Hepatocyte (in vitro differentiated cells): ENCODE measurements at places on chromosomes 11 and 22. TPM values are rescaled to one million over a fixed set of nuclear protein-coding genes. Genes with fewer than 3 reads are reported as not detected.
A peak's percentile ranks its signal among the peaks of the same experiment; 100 is the strongest.

The CNTF gene
- total RNA-seq, result 3.1 and 3.6 TPM in 2 replicates

The UEVLD gene
- total RNA-seq, result 26.0 and 33.0 TPM in 2 replicates

The OR51S1 gene
- not detected in 2 replicates for total RNA-seq

DNA sequence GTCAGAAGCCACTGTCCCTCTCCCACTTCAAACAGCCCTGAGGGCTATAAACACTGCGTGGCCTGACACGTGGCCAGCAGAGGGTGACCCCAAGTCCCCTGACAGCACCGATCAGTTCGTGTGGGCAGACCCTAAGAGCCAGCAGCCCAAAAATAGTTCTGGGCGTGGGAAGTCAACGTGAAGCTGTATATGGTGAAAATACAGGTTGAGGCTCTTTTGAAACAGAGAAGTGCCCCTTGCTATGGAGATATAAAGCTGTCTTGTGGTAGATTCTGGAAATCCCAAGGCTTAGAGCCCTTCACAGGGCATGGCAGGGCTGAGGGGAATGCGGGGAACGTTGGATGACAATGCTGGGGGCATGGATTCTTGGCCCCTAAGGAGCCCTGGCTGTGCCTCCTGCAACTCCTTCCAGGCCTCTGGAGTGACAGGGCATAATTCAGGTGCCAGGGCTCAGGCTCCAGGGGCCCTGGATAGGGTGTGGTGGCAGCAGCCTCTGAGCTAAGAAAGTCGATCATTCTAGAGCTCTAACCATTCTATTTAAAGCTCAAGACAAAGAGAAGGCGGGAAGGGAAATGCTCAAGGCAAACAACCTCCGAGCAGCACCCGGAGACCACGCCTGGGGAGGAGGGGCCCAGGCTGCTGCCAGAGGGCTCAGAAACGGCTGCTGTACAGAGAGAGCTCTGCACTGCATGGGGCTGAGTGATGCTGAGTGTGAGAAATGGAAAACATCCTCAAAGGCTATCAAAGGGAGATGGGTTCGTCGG, 60.4 kb upstream of the CD5 start:
- H3K4me3 ChIP-seq, result no peak overlapping the region
- H3K27ac ChIP-seq, result peak overlapping the region; percentile 20
- no peaks in the 10 kb centered on the region for H3K36me3 ChIP-seq
- DNase-seq, result peak; percentile 69
- no peaks in the 10 kb centered on the region for H3K27me3 ChIP-seq

GRCh38 chr11:43377389-43377788, 18.7 kb downstream of the TTC17 start:
- H3K36me3 ChIP-seq, result no peaks in the 10 kb centered on the region
- no peak overlapping the region for H3K27ac ChIP-seq
- no peaks in the 10 kb centered on the region for H3K4me1 ChIP-seq
- no peak overlapping the region for H3K4me3 ChIP-seq
- no peaks in the 10 kb centered on the region for H3K27me3 ChIP-seq
- no peak for DNase-seq

- no peaks in the 10 kb centered on the region for H3K4me1 ChIP-seq
- no peaks in the 10 kb centered on the region for H3K27me3 ChIP-seq
- no peaks in the 10 kb centered on the region for H3K36me3 ChIP-seq
- no peak for DNase-seq
Measured at GRCh38 chr11:14330881-14331280, 28.1 kb downstream of the RRAS2 start.

GRCh38 chr22:42326801-42327200, 56.3 kb upstream of the TCF20 start:
- no peaks in the 10 kb centered on the region for H3K4me1 ChIP-seq
- no peak overlapping the region for H3K27ac ChIP-seq
- H3K36me3 ChIP-seq, result no peaks in the 10 kb centered on the region
- DNase-seq, result no peak

GRCh38 chr22:43446037-43446803, 34.4 kb downstream of the MPPED1 start:
- H3K4me1 ChIP-seq, result no peaks in the 10 kb centered on the region
- DNase-seq, result no peak
- H3K36me3 ChIP-seq, result no peaks in the 10 kb centered on the region
- H3K4me3 ChIP-seq, result no peak overlapping the region
- H3K27me3 ChIP-seq, result peaks cover 3% of the 10 kb centered on the region

GRCh38 chr22:33464698-33465097, 406.5 kb upstream of the SYN3 start:
- no peaks in the 10 kb centered on the region for H3K4me1 ChIP-seq
- H3K27ac ChIP-seq, result no peak overlapping the region
- H3K36me3 ChIP-seq, result peaks cover 6% of the 10 kb centered on the region
- no peak for DNase-seq

- H3K36me3 ChIP-seq, result no peaks in the 10 kb centered on the region
- peaks cover 22% of the 10 kb centered on the region for H3K4me1 ChIP-seq
- no peak for DNase-seq
- no peak overlapping the region for H3K27ac ChIP-seq
- H3K4me3 ChIP-seq, result no peak overlapping the region
Measured at GRCh38 chr11:126411971-126412381, 56.5 kb downstream of the ST3GAL4 start.
